ENCODE measurements at places on chromosomes 11 and 22. TPM values are rescaled to one million over a fixed set of nuclear protein-coding genes. Genes with fewer than 3 reads are reported as not detected.

DNA sequence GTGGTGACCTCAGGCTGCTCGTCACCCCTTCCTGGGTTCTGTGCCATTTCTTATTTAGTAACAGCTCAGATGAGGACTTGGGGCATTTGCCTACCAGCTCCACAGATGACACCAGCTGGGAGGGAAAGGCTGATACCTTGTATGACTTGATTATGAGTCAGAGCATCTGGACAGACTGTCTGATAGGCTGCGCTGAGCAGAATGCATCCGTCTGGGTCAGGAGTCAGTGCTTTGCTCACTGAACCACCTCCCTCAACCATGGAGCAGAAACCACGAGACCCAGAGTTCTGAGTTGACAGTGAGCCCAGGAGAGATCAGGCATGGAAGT, 6.8 kb downstream of the ST14 start:
- no peak for DNase-seq

DNA sequence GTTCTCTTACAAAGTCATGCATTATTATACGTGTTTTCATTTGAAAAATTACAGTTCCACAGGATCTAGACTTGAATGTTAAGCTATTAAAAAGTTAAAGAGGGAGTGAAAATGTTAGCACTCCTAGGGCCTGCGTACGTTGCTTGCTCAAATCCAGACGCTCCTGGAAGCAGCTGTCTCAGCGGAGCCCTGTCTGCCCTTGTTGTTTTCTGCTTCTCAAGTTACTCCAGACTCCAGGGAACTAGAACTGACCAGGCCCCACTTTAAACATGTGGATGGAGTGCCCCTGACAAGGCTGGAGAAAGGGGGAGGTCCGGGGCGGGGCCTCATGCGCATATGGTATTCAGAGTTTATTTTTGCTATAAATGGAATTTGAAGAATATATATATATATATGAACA, 9.6 kb downstream of the PARVB start:
- no peak for DNase-seq

- DNase-seq, result peak; percentile 54
These were observed 22.4 kb downstream of the TRMU start for GRCh38 chr22:46357711-46358520.

GRCh38 chr11:80914311-80914710, 1473.5 kb upstream of the TENM4 start:
- no peak for DNase-seq

DNA sequence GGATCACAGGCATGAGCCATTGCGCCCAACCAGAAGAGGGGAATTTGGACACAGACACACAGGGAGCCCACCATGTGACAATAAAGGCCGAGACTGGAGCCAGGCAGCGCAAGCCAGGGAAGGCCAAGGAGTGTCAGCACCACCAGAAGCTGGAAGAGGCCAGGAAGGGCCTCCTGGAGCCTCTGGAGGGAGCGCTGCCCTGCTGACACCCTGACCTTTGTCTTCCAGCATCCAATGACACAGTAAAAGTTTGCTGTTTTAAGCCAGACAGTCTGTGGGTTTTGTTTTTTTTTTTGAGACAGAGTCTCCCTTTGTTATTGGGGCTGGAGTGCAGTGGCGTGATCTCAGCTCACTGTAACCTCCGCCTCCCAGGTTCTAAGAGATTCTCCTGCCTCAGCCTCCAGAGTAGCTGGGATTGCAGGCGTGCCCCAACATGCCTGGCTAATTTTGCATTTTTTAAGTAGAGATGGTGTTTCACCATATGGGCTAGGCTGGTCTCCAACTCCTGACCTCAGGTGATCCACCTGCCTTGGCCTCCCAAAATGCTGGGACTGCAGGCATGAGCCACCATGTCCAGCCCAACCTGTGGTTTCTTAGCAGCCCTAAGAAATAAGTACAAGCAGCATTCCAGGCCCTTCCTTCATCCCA, 215.8 kb downstream of the CTTN start:
- DNase-seq, result no peak

GRCh38 chr11:27857014-27857413, 156.8 kb upstream of the BDNF start:
- DNase-seq, result no peak

DNA sequence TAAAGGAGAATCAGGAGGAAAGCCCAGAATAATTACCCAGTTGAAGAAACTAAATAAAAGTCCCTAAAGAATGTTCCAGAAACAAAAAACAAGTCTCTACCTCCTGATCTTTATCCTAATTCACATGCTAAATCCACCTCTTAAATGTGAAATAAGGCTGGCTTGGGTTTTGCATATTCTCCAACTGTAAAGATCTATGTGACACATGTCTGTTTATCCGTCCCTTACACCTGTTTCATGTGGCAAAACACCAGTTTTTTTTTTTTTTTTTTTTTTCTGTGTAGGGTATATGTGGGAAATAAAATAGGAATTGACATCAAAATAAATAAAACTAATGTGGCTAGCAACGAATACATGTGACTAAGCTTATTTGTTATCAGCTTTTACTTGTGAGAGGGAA, 70.5 kb downstream of the NARS2 start:
- DNase-seq, result no peak

DNA sequence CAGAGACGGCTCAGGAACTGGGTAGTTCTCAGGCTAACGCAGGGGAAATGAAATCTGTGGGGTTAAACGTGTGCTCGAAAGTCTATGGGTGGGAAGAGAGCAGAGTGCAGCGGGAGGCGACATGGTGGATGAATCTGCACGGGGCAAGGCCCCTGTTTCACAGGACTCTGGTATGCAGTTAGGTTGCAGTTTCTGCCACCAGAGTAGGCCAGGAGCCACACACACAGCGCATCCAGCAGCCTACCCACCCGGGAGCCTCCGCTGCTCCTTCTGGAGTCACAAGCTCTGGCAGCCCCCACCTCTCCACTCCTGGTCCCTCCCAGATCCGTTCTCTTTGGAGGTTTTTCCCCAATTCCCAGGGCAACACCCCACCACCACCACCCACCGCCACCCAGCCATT, 27.0 kb downstream of the SPATA19 start:
- DNase-seq, result no peak

GRCh38 chr22:19741053-19741452, 17.7 kb downstream of the GP1BB start:
- DNase-seq, result no peak

- DNase-seq, result no peak
These were observed 103.0 kb downstream of the KCNQ1 start for GRCh38 chr11:2547806-2548205.

GRCh38 chr11:64181506-64182411, 4.2 kb upstream of the STIP1 start:
- peak; percentile 85 for DNase-seq

- no peak for DNase-seq
These were observed 12.0 kb upstream of the GAB2 start for GRCh38 chr11:78429660-78430059.

DNA sequence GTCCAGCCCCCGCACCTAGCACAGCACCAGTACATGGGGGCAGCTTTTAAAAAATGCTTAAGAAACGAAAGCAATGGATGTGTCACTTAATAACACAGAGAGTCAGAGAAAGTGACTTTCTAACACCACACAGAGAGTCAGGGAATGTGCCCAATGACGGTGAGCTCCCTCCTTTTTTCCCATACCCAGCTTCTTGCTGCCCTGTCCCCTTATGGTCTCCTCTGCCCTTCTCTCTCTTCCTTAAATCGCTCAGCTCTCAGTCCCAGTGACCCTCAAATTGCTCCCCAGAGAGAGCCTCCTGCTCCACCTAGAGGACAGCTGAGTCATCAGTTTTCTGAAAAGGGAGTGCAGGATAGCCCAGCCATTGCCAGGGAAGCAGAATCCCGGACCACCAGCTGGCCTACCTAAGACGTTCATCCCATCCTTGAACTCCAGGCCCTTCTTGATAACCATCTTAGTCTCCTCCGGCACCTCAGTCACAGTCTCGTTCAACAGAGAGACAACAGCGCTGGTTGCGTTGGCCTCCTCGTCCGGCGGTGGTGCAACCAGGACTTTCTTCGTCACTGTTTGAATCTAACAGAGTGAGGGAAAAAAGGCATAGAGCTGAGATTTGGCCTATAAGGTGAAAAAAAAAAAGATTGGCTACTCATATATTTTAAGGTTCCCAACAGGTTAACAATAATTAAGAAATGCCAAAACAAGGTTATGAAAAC, 113.5 kb downstream of the SLC1A2 start:
- peak; percentile 57 for DNase-seq

DNA sequence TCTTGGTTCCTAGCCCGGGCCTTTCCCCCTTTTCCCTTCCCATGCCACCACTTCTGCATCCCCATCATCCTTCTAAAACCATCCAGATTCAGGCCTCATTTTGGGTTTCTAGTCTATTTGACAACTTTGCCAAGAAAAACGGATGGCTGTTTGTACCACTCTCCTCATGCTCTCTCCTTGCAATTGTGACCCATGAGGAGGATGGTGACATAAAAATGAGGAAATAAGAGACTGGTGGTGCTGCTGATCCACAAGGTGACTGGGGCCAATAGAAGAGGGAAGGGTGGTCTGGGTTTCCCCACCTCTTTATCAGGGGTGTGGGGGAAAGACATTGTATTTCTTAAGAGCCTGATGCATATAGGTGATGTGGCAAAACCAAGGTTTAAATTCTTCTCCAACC, 1.0 kb downstream of the MS4A4A start:
- DNase-seq, result no peak

GRCh38 chr11:64318766-64319761, 1.1 kb downstream of the PRDX5 start:
- peak; percentile 76 for DNase-seq

DNA sequence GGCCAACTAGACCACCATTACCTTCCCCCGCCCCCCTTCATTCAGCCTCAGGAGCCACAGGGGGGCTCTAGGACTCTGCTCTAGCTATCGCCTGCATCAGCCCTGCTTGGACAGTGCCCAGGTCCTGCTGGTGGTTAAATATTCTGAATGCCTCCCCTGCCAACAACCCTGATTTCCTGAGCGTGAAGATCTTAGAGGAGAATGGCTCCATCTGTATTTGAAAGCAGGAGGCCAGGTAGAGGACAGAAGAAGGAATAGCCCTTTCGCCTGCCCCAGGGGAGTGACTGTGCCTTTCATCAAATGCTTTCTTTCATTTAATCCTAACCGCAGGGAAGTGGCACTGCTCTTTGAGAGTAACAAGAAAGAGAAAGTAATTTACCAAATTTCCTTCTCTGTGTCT, 69.2 kb downstream of the ISX start:
- DNase-seq, result peak; percentile 43

GRCh38 chr11:113091481-113091780, 130.2 kb downstream of the NCAM1 start:
- DNase-seq, result no peak

GRCh38 chr22:31574055-31574670, 77.8 kb downstream of the SFI1 start:
- no peak for DNase-seq

- no peak for DNase-seq
These were observed 81.4 kb downstream of the WNT7B start for GRCh38 chr22:45895436-45896152.

DNA sequence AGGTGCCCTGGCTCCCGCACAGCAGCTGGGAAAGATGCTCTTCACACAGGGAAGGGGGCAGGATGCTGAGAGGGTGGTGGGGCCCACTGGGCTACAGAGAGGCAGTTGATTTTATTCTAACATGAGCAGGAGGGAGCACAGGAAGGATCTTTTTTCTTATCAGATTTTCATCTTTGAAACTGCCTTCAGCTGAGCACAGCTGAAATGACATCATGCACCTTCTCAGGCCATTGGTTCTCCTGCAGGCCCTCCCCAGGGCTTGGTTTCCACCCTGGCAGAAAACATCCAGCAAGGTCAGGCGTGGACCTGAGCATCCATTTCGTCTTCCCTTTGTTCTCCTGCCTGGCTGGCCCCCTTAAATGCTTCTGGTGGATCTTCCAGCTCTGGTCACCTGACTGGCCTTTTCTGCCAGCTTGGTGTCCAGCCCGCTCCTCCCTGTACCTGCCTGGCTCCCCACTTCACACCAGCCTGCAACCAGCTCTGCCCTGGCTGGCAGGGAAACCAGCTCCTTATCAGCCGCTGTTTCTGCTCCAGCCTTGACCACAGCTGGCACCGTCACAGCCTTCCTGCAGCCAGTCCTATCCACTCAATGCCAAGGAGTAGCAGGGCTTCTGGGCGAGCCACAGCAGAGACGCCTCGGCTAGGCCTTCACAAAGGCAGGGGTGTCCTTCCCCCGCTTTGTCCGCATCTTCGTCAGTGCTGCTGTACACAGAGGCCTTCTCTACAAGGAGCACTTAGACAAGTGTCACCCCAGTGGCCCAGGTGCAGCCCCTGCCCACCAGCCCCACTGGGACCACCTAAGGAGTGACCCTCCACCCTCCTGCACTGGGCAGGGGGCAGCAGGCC, 36.5 kb downstream of the TOM1 start:
- no peak for DNase-seq

- peak; percentile 57 for DNase-seq
These were observed 84.8 kb downstream of the SNX19 start for GRCh38 chr11:130831506-130831905.

DNA sequence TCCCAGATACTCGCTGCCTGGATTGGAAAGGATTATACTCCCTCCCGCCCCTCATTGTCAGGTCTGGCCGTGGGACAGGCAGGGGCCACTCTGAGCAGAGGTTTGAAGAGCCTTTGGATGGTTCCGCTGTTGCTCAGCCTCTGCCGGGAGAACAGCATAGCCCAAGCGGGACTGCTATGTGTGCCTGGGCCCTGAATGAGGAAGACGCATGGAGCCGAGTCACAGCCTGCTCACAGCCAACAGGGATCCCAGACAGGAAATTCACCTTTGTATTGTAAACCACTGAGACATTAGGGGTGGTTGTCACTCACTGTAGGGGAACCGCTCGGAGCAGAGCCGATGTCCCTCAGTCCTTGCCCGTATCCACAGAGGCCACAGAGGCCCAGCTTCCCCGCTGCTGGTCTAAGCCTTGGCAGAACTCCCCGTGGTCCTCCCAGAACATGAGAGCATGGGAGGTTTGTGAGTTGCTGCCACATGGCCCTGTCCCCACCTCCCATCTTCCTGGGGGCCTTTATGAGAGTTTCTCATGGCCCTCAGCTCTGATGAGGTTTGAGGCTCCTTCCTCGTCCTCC, 10.7 kb upstream of the FAM118A start:
- peak; percentile 57 for DNase-seq

GRCh38 chr22:35656284-35656752, 8.1 kb downstream of the APOL6 start:
- no peak for DNase-seq

- DNase-seq, result peak; percentile 69
These were observed 19.7 kb upstream of the CABP2 start for GRCh38 chr11:67542971-67543370.

The C11orf87 gene
- total RNA-seq, result not detected

The B3GAT1 gene
- 12.8 TPM for total RNA-seq

The NEAT1 gene
- 10.6 TPM for total RNA-seq

The GP1BB gene
- total RNA-seq, result 3.7 TPM

The RIMBP3C gene
- total RNA-seq, result 0.70 TPM

The NLRP14 gene
- total RNA-seq, result 0.07 TPM

The OR51F1 gene
- not detected for total RNA-seq

The SPDYC gene
- total RNA-seq, result 2.0 TPM

The SLC1A2 gene
- 1.0 TPM for total RNA-seq

The JHY gene
- total RNA-seq, result 2.4 TPM

The APOL5 gene
- total RNA-seq, result not detected

The CHRM1 gene
- not detected for total RNA-seq

The TUBA8 gene
- 2.7 TPM for total RNA-seq

The MMP10 gene
- total RNA-seq, result not detected

Data from H7 (cell line).